ENCODE measurements at places on chromosomes 6 and 20.

DNA sequence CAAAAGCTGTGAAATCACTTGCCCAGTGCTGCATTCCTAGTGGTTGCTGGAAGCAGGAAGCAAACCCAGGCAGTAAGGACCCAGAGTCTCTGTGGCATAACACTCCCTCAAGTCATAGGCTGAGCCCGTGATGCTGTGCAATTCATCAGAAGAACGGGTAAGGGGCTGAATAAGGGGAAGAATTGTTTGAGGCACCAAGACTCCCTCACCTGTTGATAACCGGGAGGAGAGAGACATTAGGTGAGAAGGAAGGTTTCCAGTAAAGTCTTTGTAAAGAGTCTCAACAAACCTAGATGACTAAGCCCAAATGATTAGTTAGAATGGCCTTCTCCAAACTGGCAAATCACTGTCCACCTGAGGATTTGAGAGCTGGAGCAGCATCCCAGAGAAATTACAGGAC, 18.3 kb downstream of the ENPP3 start:
- no peak for DNase-seq

GRCh38 chr6:152858141-152858540, 107.5 kb downstream of the VIP start:
- DNase-seq, result no peak

GRCh38 chr6:3919130-3919628, 70.0 kb downstream of the FAM50B start:
- DNase-seq, result no peak

GRCh38 chr6:138685257-138685656, 88.3 kb upstream of the CCDC28A start:
- no peak for DNase-seq

DNA sequence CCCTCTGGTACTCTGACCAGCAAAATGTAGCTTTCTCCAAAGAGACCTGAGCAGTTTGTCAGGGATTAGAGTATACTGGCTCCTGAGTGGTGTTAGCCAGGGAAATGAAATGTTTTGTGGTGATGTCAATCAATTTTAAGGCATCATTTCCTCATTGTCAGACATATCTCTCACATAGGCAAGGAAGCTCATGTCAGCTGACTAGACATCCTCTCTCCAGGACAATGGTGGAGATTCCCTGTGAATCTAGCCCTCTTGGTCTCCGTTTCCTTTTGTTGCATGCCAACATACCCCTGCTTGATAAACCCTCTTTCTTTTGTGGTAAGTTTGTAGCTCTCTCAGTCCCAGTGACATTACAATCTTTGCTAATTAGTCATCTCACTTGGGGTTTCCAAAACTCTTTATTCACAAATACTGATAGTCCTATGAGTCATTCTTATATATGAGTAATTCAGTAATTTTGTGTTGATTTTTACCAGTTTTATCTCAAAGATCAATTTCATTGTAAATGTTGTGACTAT, 135.6 kb upstream of the PTPRK start:
- peak; percentile 7 for DNase-seq

DNA sequence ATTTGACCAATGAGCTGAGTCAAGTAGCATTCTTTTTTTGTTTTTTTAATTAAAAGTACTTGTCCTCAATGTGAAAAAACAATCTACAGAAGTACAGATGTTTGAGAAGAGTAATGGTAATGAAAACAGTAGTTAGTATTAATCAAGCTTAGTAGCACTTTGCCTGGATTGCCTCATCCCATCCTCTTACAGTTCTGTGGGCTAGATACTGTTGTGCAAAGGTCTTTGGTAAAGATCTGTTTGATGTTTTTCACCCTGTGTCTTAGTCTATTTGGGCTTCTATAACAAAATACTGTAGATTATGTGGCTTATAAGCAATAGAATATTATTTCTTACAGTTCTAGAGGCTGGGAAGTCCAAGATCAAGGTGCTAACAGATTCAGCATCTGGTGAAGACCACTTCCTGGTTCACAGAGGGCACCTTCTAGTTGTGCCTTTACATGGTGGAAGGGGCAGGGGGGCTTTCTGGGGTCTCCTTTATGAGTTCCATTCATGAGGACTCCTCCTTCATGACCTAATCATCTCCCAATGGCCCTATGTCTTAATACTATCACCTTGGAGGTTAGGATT, 84.3 kb downstream of the SHLD1 start:
- DNase-seq, result no peak
